Stimulated activated CD4-positive, alpha-beta T cell treated with anti-CD3 and anti-CD28 coated beads, Interleukin-2, amount 100 ng/mL, for 24 hours (primary cell): ENCODE measurements at places on chromosomes 6 and 20.

DNA sequence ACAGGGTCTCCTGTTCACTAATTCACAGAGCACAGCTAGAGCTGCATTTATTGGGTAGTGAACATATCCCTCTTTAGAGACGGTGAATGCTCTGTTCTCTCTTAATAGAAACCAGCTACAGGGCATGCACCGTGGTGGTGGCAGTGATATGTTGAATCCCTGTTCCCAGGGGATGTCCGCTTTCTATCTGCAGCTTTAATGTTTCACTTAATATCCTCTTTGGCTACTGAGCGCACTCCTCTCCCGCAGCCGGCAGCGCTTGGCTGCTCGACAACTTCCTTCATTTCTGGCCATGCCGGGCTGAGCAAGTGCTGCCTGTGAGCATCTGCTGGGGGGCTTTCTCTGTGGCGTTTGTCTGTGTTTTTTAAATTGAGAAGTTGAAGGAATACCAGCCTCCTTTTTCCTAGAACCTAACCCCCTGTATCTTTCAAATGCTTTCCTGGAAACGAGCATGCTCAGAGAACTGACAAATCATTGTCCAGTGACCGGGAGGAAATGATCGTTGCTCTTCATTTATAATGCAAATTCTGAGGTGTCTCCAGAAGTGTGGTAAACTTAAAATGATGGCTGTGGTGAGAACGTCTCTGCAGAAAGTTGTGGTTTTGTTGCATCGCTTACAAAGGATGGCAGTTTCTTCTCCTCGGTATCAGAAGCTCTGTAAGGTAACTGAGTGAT, 297.9 kb downstream of the UTRN start:
- DNase-seq: peak; percentile 29

GRCh38 chr6:33140556-33140955, 51.7 kb downstream of the COL11A2 start:
- no peak for DNase-seq

DNA sequence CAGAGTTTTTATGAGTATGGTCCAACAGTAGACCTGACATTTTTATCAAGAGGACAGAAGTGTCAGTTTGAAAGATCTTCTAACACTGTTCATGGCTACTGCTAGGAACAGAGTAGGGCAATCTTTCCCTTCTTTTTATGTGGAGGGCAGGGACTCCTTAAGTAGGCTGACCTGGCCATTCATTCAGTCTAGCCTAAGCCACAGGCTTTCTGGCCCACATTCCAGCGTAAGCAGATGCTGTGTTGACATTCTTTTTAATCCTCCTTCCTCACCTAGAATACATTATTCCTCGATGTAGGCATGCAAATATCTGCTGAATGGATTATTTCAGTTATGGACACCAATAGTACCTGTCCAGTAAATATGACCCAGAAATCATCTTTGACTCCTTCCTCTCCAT, 188.3 kb downstream of the ATXN1 start:
- no peak for DNase-seq

- DNase-seq: no peak
Observed at GRCh38 chr6:31765910-31766794, 3.7 kb downstream of the SAPCD1 start.

DNA sequence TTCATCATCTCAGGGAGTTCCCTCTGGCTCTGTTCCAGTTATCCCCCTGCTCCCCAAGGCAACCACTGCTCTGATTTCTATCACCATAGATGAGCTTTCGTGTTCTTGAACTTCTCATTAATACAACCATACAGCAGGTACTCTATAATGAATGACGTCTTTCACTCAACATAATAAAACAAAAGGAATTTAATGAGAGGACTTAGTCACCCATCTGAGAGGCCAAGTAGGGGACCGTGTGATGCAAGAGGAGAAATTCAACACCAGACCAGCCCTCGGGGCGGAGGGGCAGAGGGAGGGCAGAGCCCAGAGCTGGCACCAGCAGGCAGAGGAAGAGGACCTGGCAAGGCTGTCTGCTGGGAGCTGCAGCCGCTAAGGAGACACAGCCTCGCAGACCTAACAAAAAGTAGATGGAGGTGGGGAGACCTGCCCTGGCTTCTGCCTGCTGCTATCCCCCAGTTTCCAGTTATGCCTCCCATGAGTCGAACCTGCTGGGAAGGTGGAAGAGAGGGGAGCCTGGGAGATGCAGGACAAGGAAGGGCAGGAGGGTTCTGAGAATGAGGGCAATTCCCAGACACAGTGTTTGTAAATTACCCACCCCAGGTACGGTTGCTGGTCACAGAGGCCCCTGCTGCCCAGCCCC, 13.8 kb downstream of the CCN5 start:
- no peak for DNase-seq

- DNase-seq: no peak
Observed at GRCh38 chr20:17822540-17823408, 123.0 kb downstream of the BANF2 start.

DNA sequence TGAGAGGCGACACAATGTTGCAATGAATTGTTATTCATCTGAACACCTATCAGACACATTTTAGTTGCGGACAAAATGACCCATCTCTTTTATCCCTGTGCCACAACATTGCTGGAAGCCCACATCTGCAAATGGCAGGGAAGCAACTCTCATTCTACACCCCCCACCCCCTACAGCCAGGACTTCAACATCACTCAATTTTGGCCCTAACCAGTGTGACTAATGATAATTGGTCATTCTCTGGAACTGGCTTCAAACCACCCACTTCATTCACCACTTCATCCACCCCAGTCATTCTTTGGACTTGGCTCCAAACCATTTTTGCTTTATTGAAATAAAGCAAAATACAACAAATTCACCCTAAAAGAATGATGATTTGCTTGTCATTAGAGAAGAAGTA, 1.5 kb downstream of the GCM2 start:
- no peak for DNase-seq

GRCh38 chr20:22070610-22071058, 365.2 kb downstream of the PAX1 start:
- no peak for DNase-seq

DNA sequence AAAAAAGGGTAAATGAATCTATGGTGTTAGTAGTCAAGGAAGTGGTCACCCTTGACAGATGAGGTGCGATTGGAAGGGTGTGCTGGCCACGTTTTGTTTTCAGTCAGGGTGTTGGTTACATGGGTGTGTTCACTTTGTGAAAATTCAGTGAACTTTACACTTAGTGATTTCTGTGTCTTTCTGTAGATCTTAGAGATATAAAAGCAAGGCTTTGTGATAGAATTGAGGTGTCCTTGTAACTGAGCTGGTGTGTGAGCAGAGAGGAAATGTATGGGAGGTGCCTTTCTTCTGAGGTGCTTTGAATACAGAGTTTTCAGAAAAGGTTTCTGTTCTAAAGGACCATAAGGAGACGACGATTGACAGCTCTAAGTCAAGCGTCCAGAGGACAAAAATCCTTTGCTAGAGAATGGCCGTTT, 90.5 kb downstream of the SAMD3 start:
- DNase-seq: peak; percentile 33

GRCh38 chr6:149924206-149924932, 1.4 kb upstream of the RAET1G start:
- DNase-seq: no peak

DNA sequence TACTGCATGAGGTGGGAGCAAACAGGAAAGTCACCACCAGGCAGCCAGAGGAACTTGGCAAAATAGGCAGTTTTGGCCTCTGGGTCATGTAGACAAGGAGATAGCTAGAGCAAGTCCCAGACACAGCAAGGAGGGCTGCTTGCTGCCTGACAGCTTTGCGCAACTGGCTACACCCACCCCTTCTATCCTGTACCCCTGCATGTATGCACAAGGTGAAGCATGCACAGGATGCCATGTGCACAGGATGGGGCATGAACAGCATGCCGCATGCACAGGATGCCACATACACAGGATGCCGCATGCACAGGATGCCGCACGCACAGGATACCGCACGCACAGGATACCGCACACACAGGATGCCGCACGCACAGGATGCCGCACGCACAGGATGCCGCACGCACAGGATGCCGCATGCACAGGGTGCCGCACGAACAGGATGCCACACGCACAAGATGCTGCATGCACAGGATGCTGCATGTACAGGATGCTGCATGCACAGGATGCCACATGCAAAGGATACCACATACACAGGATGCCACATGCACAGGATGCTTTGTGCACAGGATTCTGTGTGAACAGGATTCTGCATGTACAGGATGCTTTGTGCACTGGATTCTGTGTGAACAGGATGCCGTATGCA, 104.9 kb upstream of the IYD start:
- DNase-seq: peak; percentile 6

GRCh38 chr6:62042429-62042828, 243.6 kb downstream of the KHDRBS2 start:
- no peak for DNase-seq

GRCh38 chr20:61748376-61748775, 317.3 kb downstream of the TAF4 start:
- no peak for DNase-seq

- peak; percentile 4 for DNase-seq
Observed at GRCh38 chr6:106799031-106799894, 169.9 kb downstream of the QRSL1 start.

GRCh38 chr6:52576392-52577021, 353 bp downstream of the TRAM2 start:
- peak; percentile 67 for DNase-seq

- no peak for DNase-seq
Observed at GRCh38 chr6:6747371-6747770, 158.9 kb downstream of the LY86 start.

DNA sequence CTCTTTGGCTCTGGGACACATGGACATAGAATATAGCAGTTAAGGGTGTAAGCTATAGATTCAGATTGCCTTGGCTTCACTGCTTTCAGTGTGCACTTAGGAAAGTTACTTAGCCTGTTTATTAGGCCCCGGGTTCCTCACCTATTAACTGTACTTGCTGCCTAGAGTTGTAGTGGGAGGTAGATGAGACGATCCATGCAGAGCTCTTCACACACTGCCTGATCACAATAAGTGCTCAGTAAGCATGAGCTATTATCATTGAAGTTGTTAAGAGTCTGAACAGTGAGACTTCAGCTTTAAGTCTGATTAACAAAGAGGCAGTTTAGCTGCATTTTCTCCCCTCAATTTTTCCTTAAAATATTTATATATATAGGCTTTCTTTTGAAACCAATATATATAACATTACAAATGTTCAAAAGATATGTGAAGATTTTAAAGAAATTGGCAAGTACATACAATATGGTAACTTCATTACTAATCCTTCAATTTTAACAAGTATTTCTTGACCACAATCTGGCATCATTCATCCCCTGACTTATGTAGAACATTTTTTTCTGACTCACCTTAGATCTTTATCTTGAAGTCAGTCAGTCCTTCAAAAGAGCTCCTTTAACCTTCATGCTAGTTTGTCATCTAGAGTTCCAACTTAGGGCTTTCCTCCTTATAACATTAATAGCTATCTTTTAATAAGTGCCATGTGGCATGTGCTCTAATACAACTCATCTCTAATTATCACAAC, 20.5 kb upstream of the SUPT3H start:
- no peak for DNase-seq

DNA sequence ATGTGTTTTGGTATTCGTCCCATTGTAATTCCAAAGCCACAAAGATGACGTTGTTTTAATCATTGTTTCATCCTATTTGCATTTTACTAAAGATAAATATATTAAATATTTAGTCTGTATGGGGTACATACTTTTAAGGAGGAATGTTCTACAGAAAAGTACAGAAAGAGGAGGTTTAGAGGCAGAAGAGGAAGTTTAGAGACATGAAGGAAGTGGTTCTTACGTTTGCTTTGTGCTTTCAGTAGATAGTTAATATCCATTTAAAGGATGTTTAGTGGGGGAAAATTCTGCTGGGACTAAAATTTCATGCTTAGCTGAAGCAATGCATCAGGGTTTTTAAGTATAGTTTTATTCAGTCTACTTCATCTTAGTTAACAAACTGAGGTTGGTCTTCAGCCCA, 116.6 kb downstream of the CRYBG1 start:
- no peak for DNase-seq

- DNase-seq: no peak
Observed at GRCh38 chr6:43907312-43907711, 137.3 kb downstream of the VEGFA start.

DNA sequence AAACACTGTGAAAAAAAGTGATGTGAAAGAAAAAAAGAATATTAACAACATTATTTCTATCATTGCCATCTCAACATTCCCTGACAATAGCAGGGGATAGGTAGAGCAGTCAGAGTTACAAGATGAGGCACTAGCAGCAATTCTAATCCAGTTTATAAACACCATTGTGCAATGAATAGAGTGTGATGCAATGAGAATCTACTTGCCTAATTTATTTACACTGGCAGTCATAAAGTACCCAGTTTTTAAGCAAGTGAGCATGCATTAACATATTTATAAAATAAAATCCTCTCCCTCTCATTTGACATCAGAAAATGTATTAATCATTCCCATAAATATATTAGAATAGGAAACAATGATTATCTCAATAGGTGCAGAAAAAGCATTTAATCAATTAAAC, 2.5 kb upstream of the MANEA start:
- DNase-seq: no peak

GRCh38 chr6:44446626-44447300, 59.3 kb downstream of the CDC5L start:
- DNase-seq: no peak

- no peak for DNase-seq
Observed at GRCh38 chr20:33120934-33121333, 41.5 kb downstream of the BPIFB4 start.

GRCh38 chr6:129871221-129871620, 10.1 kb upstream of the TMEM244 start:
- DNase-seq: no peak
